ENCODE measurements at places on chromosomes 3 and 15.

DNA sequence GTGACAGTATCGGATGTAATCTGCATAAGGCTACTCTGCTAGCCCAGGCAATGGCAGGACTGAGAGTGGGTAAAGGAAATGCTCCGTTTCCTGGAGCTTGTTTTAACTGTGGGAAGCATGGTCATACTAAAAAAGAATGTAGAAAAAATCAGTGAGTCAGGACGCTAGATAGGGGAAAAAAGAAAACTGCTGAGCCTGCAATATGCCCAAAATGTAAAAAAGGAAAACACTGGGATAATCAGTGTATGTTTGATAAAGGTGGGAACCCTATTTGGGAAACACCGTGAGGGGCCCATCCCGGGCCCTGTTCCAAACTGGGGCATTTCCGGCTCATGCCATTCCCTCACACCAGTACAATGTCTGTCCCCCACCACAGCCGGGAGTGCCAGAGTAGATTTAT lies 775.8 kb downstream of the ZPLD1 start:
- no peak for DNase-seq

DNA sequence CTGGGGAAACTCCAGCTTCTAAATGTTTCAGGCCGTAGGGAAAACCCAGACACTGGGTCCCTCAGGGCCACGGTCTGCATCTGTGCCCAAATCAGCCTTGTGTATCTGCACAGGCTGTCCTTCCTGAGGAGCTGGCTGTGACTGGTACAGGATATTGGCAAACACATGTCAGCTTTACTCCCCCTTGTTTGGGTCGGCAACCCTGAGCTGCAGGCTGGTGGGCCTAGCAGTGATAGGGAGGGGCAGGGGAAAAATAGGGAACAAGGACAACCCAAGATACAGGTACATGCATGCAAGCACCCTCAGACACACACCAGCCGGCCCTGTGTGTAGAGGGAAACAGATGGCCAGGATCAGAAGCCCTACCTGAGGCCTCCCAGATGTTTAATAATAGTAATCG lies 28.7 kb upstream of the HCN4 start:
- no peak for DNase-seq

DNA sequence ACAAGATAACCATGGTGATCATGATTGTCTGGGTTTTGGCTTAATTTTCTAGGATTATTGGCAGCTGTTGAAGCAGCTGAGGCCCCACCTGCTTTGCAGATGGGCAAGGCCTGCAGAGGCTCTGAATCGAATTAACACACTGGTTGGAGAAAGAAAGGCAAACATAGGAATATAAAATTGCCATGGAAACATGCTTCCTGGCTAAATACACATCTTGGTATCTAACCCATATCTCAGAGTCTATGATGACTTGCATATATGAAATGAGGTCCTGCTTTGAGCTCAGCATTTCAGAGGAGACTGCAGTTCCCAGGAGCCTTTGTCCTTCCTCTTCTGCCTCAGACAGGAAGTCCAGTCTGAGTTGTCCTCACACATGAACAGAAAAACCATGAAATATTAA lies 24.3 kb upstream of the SV2B start:
- DNase-seq = no peak

GRCh38 chr3:127535901-127536829 lies 54.4 kb downstream of the TPRA1 start:
- DNase-seq = no peak

GRCh38 chr3:99236576-99236975 lies 335.1 kb upstream of the DCBLD2 start:
- no peak for DNase-seq

- no peak for DNase-seq
These were observed 989 bp upstream of the VGLL3 start for GRCh38 chr3:86991840-86992435.

DNA sequence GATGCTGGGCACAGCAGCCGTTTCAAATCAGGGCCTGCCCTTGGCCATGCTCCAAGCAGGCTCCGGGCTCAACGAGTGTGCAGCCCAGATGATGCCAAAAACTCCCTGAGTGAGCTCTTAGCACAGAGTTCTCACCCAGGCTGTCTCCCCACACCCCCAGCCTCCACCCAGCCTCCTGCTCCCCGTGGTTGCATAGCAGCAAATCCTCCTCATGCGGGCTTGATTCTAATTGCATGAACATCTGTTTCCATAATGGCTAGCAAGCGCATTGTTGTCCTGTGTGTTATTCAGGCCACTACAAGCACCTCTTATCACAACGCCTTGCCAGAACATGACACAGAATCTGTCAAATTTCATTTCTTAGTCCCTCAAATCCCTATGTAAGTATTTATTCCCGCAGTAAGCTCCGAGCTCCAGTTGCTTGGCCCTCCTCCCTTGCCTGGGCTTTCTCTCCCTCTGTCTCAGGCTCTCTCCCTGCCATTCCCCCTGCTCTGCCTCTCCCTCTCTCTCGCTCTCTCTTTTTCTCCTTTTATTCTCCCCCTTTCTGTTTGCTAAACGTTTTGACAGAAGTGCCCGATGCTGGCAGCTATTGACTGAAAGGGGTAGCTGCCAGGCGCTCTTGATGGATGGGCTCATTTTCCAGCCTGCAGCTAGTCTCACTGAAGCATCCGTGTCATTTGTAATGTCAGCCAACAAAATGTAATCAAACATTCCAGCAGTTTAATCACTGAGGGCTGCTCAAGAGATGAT lies 306.5 kb downstream of the IL20RB start:
- DNase-seq = no peak

DNA sequence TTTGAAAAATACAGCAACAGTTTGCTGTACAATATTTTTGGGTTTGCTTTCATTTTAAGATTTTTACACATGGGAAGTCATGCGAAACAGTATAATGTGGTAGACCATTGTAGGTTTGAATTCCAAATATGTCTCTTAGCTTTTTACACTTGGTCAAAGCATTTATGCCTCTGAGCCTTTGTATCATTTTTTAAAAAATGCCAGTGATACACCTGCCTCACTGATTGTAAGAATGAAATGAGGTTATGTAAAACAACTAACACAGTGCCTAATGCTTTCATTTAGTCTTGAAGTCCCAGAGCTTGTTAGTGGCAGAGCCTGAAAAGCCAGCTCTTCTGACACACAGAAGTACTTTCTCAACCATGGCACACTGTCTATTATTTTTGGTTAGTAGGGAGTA lies 202.0 kb downstream of the UBE2E2 start:
- DNase-seq = no peak

Measured in esophagus squamous epithelium (tissue), 5 donors.